ENCODE measurements at places on chromosomes 2 and 18.

DNA sequence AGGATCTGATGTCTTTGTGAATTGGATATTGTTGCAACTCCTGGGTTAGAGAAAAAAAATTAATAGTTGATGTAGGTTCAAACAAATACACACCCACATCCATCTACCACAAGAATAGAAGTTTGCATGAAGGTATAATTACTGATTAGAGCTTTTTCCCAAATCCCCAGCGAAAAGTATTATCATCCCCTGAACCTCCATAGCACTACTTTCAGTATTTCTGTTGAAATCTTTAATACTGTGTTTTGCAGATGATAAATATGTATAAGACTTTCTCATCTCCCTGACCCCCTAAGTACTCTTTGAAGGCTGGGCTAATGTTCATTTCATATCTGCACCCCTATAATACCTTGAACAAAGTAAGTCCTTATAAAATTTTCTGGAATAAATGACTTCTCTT is 6.4 kb downstream of the FN1 start:
- no peak for DNase-seq

- peak; percentile 38 for DNase-seq
Observed at GRCh38 chr2:64283641-64284361, 139.6 kb upstream of the PELI1 start.

- DNase-seq: peak; percentile 56
Observed at GRCh38 chr2:202104286-202104870, 31.3 kb downstream of the KIAA2012 start.

- peak; percentile 37 for DNase-seq
Observed at GRCh38 chr18:68847219-68847837, 49.4 kb downstream of the CCDC102B start.

DNA sequence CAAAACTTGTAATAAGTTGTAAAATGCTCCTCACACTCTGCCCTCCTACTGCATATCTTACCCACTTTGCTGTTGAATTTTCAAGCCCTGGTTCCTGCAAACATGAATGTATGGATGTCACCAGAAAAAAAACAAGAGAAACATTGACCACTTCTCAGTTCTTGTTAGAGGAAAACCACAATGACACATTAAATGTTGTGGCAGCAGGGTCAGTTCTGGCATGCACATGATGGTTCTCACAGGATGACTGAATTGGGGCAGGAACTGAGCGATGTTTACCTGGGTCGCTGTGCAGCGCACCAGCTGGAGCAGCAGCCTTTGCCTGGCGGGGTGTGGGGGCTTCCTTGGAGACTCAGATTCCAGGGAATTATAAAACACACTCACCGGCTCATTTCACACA is 14.0 kb upstream of the PRKCE start:
- DNase-seq: peak; percentile 66

GRCh38 chr2:241565411-241565810 is 6.9 kb downstream of the BOK start:
- no peak for DNase-seq

- DNase-seq: no peak
Observed at GRCh38 chr18:79459946-79460480, 64.3 kb downstream of the NFATC1 start.
